Renal cortex interstitium (tissue), 15 donors: ENCODE measurements at places on chromosomes 5 and 9. TPM values are rescaled to one million over a fixed set of nuclear protein-coding genes. Genes with fewer than 3 reads are reported as not detected.
A peak's percentile ranks its signal among the peaks of the same experiment; 100 is the strongest.

DNA sequence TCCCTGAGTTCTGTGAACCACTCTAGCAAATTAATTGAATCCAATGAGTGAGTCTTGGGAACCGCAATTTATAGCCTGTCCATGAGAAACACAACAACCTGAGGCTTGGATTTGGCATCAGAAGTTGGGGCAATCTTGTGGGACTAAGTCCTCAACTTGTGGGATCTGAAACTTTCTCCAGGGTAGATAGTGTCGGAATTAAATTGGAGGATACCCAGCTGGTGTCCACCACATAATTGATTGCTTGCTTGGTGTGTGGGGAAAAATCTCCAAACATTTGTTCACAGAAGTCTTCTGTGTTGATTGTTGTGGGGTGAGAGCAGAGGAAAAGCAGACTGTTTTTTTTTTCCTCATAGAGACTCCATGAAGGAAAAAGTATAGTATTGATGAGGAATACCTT is 320.6 kb upstream of the MEF2C start:
- no peak for DNase-seq

DNA sequence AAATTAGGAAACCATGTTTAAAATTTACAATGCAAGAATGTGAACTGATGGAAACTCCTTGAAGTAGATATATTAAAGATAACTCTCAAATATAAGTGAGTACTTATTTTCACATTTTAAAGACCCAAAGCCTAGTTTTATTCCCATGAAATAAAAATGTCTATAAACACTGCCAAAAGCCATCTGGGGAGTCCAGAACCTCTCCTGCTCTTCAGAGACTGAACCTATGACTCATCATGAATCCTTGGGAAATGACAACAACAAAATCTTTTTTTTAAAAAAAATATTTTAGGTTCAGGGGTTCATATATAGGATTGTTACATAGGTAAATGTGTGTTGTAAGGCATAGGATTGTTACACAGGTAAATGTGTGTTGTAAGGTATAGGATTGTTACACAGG is 33.8 kb upstream of the FYB1 start:
- no peak for DNase-seq

BAAT gene
- polyA plus RNA-seq: 0.39 TPM

- DNase-seq: no peak
Measured at GRCh38 chr5:17282283-17283120, 65.1 kb downstream of the BASP1 start.

DNA sequence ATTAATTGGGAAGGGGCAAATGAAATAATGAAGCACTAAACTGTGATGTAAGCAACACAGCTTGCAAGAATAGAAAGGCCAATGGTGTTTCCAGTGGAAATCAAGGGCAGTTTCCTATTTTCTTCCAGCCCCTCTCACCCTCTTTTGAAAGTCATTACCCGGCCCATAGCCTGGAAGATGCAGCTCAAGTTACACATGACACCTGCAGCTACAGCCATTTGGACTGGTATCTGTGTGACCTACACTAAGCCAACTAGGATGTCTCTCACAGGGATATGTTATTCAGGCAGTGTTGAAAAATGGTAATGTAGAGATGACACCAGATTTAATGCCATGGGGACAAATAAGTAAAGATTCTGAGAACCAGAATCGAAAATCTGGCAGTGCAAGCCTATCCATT is 439.4 kb upstream of the ZNF462 start:
- DNase-seq: no peak

GRCh38 chr9:92488681-92489550 is 6.6 kb upstream of the ASPN start:
- no peak for DNase-seq

GRCh38 chr5:58963361-58963760 is 380.5 kb downstream of the RAB3C start:
- DNase-seq: no peak

STKLD1 gene
- 4.3 TPM for polyA plus RNA-seq

RASGRF2 gene
- 2.1 TPM for polyA plus RNA-seq

RPP25L gene
- polyA plus RNA-seq: 25.8 TPM

FBP1 gene
- polyA plus RNA-seq: 44.3 TPM

DNA sequence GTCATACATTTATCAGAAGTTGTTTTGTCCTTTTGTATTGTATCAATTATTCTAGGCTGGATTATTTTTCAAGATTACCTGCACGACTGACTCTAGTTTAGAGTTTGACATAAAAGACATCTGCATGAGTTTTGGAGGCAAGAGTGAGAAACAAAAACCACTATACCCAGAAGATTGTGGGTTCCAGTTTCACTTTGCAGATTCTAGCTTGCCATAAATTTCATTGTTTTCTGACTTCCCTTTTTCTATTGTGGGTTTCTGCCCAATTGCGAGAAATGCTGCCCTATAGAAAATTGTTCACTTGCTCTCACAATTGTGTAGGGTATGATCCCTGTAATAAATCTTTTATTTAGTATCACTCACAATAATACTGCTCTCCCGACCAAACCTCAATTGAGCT is 1043.4 kb upstream of the CDH10 start:
- DNase-seq: no peak

GRCh38 chr5:65483546-65484346 is 2.0 kb upstream of the ADAMTS6 start:
- DNase-seq: peak; percentile 26

DNA sequence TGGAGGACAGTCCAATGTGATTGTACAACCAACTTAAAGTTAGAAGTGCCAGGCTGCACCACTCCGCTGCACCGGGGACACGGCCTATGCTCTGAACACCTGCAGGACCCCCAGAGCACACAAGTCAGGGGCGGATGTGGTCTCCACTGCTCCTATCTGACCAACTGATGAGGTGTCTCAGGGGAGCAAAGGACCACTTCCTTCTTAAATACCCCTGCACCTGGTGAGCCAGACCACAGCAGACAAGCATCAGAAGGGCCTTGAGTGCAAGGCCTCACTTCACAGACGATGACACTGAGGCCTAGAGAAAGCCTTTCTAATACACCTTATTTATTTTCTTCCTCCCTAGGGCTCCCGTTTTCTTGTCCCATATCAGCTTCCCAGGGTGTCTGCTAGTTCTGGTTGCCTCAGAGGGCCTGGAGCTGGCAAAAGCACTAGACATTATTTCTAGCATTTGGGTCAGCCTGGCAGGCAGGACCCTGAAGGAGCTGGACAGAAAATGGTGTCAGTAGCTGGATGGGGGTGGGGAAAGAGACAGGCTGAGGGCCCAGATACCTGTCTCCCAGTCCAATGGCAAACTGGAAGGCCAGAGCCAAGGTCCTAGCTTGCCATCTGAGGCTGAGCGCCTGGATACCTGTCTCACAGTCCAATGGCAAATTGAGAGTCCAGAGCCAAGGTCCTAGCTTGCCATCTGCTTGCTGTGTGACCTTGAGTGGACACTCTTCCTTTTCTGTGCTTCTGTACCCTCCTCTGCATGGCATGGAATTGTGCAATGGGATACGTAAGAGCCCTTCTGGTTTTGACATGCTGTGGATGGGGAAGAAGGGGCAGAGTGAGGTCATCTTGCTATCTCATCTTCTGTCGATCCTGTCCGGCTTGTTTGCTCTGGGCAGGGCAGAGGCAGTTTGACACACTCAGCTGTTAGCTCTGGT is 9.0 kb downstream of the CCDC69 start:
- DNase-seq: no peak

BTNL3 gene
- polyA plus RNA-seq: 0.20 TPM

DNA sequence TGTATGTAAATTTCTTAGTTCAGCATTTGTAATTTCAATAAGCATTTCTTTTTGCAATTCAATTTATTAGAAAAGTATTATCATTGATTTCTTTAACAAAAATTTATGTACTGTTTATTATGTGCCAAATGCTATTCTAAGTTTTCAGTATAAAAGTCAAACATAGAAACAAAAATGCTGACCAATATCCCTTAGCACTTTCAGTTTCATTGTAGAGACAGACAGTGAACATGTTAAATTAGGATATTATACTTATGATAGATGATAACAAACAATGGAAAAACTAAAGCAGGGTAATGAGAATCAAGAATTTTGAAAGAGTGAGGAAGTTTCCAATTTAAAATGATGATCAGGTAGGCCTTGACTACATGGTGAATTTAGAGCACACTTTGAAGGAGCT is 1106.0 kb downstream of the TAF11L14 start:
- DNase-seq: no peak

DNA sequence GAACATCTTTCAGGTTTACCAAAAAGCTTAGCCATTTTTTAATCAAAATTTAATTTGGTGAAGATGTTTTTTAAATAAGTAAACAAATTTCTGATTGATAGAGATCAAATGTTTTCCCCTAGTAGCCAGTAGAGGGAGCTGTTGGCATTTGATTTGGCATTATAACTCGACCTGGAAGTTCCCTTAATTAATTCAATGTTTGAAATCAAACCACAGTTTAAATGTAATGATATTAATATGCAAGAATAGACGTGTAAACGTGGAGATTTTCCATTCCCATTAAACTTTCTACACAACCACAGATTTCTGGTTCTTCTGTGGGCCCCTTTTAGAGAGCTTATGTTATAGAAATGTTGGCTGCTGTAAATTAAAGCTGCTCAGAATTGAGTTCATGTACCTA is 148.1 kb upstream of the MPDZ start:
- peak; percentile 26 for DNase-seq

GRCh38 chr5:172123269-172123692 is 64.7 kb downstream of the STK10 start:
- DNase-seq: no peak

- DNase-seq: no peak
Measured at GRCh38 chr5:133613184-133613583, 843 bp upstream of the FSTL4 start.

DNA sequence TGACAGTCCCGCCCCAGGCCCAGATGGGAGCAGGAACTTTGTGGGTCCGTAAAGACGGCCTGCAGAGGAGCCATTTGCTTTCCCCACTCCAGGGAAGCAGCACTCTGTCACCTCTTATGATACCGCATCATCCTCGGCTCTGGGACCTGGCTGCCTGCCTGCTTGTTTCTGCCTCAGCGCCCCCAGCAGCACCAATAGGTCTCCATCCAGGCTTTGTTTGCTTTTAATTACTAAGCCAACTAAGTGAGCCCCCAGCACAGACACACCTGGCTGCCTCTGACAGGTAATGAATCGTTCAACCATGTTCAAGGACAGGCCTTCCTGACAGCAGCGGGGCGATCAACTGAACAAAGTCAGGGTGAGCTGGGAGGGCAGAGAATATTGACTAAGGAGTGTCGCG is 141.4 kb downstream of the C5orf15 start:
- peak; percentile 57 for DNase-seq

DNA sequence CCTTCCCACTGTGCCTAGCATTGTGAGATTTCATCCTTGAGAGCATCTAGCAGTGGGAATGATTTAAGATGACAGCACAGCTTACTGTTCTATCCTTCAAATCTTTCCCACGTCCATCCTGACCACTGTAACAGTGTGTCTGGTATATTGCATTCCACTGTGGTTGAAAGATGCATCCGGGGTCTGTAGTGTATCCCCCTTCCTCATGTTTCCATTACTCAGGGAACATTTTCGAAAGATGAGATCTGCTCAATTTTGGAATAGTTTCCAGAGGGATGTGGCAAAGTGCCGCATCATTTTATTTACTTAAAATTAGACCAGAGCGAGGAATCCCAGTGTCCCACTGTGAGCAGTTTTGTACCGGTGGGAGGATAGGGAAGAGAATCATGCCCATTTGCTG is 407.1 kb upstream of the PAPPA start:
- no peak for DNase-seq

DNA sequence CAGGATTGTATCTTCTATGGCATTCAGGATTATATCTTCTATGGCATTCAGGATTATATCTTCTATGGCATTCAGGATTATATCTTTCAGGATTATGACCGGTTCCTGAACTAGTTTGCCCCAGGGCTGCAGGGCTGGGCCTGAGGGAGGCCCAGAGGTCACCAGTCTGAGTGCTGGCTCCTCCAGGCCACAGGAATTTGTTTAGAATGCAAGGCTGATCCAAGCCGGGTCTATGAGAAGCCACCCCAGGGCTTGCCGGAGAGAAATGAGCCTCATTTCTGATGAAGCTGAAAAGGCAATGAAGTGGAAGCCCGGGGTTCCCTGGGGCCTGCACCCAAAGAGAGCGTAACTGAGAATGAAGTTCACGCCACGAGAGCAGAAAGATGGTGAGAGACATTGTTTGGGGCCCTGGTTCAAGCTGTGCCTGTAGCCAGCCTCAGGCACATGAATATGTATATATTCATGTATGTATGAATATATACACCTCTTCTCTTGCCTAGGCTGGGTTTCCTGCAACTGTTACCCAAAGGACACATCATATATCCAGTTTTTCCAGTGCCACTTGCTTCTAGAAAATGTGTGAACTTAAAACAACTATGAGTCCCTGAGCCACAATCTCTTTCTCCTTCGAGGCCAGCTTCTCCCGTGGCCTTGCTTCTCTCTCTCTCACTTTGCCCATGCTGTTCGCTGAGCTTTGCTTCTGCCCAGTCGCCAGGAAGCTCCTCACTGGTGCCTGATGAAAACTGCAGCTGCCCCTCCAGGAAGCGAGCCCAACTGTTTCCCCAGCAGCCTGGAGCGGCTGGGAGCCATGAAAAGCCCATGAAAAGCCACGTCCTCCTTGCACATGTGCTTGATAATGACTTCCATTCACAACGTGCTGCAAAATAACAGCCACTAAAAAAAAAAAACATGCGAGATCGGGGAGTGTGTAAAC is 62.3 kb downstream of the GTF3C4 start:
- DNase-seq: no peak

DNA sequence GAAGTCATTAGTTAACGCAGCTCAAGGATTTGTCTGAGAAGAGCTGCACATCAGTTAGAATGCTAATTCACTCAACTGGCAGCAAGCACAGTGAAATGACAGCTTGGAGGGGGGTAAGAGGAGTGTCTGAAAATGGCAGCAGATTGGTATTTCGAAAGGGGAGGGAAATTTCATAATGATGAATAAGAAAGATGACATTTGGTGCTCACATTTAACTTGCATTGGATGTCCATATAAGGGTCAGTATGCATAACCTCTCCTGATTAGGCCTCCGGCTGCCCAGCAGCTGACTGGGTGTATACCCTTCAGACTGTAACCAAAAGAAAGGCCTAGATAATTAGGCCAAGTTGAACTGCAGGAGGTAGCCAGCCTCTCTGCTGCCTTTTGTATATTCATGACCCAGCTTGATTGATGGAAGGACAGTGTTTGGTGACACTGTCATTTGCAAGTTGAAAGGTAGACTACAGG is 131.0 kb downstream of the PBX3 start:
- no peak for DNase-seq

GRIA1 gene
- polyA plus RNA-seq: 3.6 TPM

- DNase-seq: no peak
Measured at GRCh38 chr5:119966028-119966427, 336.7 kb downstream of the FAM170A start.

- DNase-seq: no peak
Measured at GRCh38 chr9:127166651-127167524, 44.5 kb upstream of the ANGPTL2 start.

PCDHGB1 gene
- polyA plus RNA-seq: 1.5 TPM

- DNase-seq: no peak
Measured at GRCh38 chr5:139138809-139139208, 59.4 kb downstream of the SIL1 start.

DNA sequence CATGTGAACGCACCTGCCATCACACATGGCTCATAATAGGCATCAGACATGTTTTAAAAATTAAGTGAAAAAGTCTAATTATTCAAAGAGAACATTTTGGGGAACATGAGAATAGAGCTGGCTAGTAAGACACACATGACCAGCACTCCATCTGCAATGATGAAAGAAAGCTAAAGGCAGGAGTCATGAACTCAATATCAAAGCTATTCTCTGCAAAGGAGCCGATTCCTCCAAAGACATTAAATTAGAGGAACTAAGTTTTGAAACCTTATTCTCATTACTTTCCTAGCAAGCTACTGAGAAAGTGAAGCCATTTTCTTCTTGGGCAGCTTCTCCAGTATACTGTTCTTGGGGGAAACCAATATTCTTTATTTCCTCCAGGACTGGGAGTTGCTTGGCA is 172.0 kb downstream of the CRB2 start:
- no peak for DNase-seq

CXCL14 gene
- 22.4 TPM for polyA plus RNA-seq

LECT2 gene
- 2.3 TPM for polyA plus RNA-seq

ARHGEF39 gene
- polyA plus RNA-seq: 9.3 TPM
